Epithelial cell of prostate (primary cell): ENCODE measurements at places on chromosomes 4 and X.

GRCh38 chrX:136650811-136651210, 2.9 kb downstream of the CD40LG start:
- no peak for DNase-seq

GRCh38 chr4:182222766-182223165, 20.4 kb upstream of the TENM3 start:
- no peak for DNase-seq

GRCh38 chr4:142781114-142781513, 65.0 kb downstream of the INPP4B start:
- no peak for DNase-seq

DNA sequence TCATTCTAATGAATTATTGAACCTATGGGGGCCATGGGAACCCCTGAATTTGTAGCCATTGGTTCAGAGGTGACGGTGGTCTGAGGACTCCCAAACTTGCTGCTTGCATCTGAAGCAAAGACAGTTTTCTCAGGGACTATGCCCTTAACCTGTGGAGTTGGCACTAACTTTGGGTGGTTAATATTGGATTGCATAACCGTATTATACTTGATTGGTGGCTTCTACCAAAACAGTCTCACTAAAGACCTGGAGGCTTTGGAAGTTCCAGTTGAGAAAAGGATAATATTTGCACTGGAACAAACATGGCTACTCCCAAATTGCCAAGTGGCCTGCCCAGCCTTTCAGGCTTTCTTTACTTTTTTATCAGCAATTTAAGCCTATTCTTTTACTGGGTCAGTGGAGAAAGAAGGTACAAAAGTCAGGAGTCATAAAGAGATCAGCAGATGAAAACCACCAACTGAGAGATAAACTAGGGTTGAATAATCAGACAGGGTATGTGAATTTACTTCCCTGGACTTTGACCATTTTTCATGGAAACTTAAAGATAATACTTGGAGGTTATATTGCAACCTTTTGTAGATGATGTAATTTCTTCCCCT, 7.9 kb upstream of the KLHL8 start:
- no peak for DNase-seq

DNA sequence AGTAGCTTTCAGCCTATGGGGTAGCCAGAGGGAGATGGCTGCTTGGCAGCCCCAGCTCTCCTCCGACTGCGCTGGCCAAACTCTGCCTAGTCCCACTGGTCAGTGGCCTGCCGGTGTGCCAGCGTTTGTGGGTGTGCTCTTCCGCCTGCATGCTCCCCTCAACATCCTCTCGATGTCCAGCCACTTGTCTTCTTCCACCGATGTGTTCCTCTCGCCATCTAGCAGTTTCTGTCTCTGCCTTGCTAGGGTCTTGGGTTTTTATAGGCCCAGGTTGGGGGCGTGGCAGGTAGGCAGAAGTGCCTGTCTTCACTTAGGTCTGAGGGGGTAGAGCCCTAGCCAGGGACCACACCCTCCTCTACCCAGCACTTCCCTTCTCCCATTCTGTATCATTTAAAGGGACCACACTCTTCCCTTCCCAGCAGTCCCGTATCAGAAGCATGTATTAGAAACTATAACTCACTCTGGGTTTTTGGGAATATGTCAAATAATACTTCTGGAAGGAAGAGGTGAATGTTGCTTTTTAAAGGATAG, 124.4 kb downstream of the KDM6A start:
- no peak for DNase-seq

DNA sequence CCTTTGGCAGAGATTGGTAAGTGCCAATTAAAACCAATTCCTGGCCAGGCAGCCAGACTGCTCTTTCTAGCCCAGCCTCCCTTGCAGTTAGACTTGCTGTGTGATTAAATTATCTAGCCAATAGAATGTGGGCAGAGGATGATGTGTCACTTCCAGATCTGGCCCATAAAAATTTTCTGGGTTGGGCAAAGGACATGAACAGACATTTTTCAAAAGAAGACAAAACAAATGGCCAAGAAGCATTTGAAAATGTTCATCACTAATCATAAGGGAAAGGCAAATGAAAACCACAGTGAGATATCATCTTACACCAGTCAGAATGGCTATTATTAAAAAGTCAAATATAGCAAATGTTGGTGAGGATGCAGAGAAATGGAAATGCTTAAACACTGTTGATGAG, 71.4 kb upstream of the STIM2 start:
- peak; percentile 14 for DNase-seq

DNA sequence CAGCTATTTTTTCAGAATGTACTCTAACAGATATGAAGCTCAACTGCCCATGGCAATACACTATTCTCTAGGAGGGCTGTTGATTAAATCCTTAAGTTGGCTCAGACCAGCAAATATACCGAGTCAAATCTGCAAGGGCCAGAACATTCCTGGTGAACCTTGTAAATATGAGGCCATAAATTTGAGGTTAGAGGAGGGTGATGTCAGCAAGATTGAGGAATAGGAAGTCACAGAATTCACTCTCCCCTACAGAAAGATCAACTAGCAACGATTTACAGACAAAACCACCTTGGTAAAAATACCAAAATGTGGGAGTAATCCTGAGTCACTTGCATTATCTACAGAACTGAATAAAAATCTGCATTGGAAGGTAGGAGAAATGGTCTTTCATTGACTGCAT, 399.3 kb downstream of the GPM6A start:
- no peak for DNase-seq
